Psoas muscle (tissue), 8 donors: ENCODE measurements at places on chromosomes 7 and 10. TPM values are rescaled to one million over a fixed set of nuclear protein-coding genes. Genes with fewer than 3 reads are reported as not detected.

DNA sequence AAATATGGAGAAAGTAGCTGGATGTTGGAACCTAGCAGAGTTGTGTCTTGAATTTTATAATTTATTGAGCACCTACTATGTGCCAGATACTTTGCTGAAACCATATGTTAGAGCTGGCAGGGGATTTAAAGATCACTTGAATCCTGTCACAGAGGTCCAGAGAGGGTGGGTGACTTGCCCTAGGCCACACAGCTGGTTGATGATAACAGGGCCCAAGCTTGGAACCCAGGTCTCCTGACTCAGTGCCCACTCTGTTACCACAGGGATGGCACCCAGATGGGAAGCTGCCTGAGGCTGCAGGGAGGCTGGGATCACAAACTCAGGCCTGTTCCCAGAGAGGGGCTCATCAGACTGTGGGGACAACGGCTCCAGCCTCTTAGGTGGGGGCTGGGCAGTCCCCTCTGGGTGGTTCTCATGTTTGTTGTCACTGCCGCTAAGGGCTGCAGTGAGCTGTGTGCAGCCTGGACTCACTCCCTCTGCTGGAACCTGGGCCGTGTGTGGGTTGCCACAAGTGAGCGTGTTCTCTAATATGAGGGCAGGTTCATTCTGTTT lies 18.6 kb downstream of the GOLGA7B start:
- no peak for DNase-seq

- DNase-seq: no peak
Observed at GRCh38 chr10:76126607-76127527, 695.4 kb downstream of the LRMDA start.

DNA sequence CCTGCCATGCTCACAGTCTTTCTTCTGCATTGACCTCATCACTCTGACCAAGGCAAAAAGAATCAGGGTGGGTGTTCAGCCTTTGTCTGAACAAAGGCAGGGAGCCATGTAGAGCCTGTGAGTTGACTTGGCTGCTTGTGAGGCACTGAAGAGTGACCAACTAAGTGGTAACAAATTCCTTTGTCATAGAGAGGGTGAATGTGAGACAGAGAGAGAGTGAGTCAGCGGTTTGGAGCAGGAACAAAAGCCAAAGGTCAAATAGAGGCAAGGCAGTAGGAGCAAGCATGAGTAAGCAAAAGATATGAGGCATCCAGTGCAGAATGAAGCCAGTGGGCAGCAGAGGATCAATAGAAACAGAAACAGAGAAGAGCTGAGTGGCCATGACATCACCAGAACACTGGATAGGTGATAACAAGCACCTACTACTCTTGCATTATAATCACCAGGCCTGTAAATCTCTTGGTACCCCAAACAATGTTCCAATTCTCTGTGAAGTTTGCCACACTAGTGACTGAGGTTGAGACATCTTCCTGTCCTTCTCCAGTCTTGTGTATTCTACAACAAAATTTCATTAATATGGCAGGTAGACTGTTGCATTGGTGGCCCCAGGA lies 116.2 kb upstream of the LAMB4 start:
- no peak for DNase-seq

DNA sequence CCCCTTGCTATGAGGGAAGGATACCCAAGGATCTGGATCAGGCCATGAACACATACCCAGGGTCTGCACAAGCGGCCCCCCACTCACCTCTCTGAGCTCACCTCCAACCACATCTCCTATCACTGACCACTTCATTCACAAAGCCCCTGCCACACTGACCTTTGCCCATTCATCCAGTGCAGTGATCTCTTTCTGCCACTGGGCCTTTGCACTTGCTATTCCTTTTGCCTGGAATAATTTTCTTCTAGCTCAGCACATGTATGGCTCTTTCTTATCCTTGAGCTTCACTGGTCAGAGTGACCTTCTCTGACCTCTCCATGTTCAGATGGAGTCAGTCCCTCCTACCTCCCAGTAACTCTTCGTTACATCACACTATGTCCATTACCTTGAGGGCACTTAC lies 48.3 kb downstream of the ADRA2A start:
- no peak for DNase-seq

DNA sequence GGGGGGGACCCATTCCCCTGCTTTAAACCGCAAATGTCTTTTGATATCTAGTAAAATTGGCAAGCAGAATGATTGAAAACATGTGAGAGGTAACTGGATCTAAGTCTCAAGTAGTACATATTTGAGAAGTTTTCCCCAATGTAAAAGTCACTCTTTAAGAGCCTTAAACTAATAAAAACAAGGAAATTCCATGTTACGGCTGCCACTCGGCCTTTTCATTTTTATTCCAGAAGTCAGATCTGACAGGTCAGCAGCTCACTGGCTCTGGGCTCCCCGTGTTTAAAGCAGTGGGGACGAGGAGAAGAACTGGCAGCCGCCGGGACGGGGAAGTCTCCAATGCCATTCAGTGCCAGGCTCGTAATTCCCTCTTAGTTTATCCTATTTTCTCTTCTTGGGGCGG lies 80.7 kb downstream of the CUX1 start:
- DNase-seq: no peak

DNA sequence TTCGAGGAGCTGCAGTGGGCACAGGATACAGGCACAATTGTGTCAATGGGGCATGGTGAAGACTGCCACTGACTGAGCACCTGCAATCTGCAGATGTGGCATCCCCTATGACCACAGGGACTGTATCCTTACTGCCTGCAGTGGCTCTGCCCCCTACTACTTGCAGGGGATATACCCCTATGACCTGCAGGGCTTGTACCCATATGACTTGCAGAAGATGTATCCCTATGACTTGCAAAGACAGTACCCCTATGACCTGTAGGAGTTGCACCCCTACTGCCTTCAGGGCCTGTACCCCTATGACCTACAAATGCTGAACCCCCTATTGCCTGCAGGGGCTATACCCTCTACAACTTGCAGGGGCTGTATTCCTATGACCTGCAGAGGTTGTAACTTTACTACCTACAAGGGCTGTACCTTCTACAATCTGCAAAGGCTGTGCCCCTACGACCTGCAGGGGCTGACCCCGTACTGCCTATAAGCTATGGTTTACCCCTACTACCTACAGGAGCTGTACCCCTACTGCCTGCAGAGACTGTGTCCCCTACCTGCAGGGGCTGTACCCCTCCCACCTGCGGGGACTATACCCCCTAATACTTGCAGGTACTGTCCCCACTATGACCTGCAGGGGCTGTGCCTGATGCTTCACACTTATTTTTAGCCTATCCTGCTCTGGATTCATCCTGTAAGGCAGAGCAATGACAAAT lies 65.9 kb upstream of the ADAM12 start:
- DNase-seq: no peak

GRCh38 chr7:102823390-102824119 lies 74.8 kb downstream of the FAM185A start:
- no peak for DNase-seq

- no peak for DNase-seq
Observed at GRCh38 chr7:150934045-150934766, 43.9 kb downstream of the KCNH2 start.

DNA sequence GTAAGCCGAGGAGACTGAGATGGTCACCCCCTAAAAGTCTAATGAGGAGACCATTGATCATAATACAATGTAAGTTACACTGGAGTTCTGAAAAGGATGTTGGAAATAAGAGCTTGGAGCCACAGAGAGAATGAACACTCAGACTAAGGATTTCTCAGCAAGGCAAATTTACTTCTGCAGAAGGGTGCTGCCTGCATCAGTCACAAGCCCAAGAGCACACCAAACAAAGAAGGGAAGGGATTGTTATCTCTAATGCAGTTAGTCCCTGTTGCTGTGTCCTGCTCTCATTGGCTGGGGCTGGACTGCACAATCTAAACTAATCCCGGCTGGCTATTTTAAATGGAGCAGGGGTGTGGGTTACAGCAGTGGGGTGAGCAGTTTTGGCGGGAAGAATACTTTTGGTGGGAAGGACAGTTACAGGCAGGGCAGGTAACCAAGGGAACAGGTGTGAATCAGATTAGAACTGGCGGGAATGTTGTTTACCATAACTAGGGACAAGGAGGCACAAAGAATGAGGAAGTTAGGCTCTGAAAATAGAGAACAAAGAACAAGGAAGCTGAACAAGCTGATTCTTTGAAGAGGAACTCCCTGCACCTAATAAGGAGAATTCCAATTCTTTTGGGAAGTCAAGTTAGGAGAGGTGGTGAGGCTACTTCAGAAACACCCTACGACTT lies 30.3 kb upstream of the TRIM24 start:
- no peak for DNase-seq

EPHB6 gene
- total RNA-seq: 0.57 TPM

EGR2 gene
- total RNA-seq: 1.0 TPM

CNPY1 gene
- not detected for total RNA-seq
